ENCODE measurements at places on chromosomes 4 and X.
A peak's percentile ranks its signal among the peaks of the same experiment; 100 is the strongest.

- DNase-seq: no peak
Measured at GRCh38 chr4:62460329-62460728, 1260.2 kb downstream of the ADGRL3 start.

DNA sequence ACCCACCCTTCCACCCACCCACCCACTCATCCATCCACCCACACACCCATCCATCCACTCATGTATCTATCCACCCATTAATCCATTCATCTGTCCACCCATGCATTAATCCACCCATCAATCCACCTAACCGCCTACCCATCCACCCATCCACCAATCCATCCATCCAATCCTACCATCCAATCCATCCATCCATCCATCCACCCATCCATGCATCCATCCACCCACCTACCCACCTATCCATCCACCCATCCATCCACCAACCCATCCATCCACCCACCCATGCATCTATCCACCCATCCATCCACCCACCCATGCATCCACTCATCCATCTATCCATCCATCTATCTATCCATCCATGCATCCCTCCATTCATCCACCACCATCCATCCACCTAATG is 34.8 kb upstream of the AFAP1 start:
- no peak for DNase-seq

GRCh38 chr4:174933083-174933482 is 14.9 kb downstream of the ADAM29 start:
- DNase-seq: no peak

GRCh38 chrX:155056877-155057792 is 13.8 kb downstream of the CMC4 start:
- peak; percentile 47 for DNase-seq

- no peak for DNase-seq
Measured at GRCh38 chr4:140330311-140330900, 43.0 kb upstream of the SCOC start.

- DNase-seq: no peak
Measured at GRCh38 chr4:1192091-1192492, 19.7 kb upstream of the SPON2 start.

- DNase-seq: peak; percentile 39
Measured at GRCh38 chrX:41759817-41760216, 35.8 kb downstream of the GPR82 start.

DNA sequence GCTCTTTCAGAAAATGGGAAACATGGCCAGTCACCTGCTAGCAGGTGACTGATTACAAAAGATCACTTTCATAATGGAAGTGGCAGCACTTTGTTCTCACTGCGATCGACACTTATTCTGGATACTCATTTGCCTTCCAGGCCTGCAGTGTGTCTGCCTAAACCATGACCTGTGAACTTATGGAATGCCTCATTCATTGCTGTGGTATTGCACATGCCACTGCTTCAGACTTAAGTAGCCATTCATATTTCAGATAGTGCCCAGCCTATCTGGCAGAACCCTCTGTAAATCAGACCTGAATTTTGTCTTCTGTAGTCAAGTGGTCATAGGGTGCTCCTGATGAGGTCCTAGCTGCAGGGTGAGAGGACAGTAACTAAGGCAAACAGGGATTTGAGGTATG is 23.3 kb upstream of the MGST2 start:
- DNase-seq: no peak

- DNase-seq: no peak
Measured at GRCh38 chrX:43000121-43000520, 222.2 kb upstream of the PPP1R2C start.

DNA sequence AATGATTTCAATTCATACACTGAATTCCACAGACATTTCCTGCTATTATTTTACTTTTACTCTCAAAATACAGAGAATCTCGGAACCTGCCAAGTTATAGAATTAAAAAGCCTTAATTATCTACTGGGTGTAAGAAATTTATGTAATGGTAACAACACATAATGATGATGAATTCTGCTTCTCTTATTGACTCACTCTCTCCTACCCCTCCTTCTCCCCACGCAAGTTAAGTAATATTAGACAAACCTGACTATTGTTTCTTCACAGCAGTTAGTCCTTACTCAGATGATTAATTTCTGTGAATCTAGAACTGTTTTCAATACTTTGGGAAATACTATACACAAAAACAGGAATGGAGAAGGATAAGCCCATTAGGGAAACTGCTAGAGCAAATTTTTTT is 762.0 kb downstream of the CCSER1 start:
- DNase-seq: no peak

DNA sequence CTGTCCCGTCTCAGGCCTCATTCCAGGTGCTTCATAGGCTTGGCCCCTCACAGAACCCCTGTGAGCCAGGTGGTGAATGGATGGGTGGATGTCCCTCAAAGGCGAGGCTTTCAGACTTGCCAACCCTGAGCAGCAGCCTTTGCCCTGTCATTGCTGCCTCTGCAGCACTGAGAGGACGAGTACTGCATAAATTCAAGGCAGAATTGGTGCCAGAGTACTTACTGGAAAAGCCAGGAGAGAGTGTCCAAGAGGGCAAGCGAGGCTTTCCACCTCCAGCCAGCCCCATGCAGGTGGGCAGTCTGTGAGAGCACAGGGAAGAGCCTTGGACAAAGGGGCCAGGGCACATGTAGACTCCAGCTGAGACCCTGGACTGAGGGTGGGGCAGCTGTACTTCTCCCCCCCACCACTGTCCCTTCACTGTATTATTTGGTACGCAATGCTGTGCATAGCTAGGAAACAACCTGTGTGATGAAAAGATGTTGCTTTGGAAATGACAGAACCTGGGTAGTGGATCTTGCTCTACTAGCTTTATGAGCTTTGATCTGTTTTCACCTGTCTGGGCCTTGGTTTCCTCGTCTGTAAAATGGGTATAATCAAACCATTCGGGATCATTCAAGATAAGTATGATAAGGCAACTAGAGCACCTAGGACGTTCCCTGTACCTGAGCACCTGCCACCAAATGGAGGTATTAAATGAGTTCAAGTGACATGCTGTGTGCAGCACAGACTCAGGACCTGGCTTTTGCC is 224.9 kb upstream of the PSAPL1 start:
- DNase-seq: no peak

DNA sequence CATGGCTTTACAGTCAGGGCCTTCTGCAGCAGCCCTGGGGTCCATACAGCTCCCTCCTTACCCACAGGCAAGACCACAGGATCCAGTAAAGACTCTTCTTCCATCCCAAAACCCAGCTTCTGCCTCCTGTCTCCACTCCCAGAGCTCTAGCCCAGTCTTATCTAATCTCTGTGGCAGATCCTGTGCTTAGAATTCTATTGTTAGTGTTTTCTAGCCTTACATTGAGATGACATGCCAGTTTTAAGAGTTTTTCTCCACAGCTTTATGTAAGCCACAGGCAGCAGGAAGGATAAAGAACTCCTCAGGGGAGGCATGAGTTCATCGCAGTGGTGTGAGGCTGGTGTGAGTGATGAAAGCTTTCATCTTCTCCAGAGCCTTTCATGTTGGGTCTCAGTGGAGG is 129.1 kb downstream of the RCHY1 start:
- DNase-seq: no peak

DNA sequence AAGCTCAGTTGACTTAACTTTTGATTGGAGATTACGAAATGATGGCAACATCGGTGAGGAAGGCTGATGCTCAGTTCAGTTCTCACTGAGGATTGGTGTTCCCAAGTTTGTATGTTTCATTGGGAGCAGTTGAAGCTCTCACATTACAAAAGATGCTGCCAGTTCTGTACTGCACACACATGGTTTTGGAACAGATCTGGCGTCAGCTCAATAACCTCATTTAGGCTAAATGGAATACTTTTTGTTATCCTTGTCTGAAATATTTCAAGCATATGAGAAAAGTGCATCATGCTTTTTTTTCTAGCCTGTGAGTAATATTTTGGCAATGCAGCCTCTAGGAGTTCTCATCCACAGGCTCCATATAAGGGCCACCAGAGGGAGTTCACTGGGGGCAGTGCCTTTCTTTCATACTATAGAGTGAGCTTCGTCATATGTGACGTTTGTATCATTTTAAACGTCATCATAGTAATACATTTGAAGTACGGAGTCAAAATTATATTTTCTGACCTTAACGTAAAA is 4.1 kb downstream of the ENPEP start:
- no peak for DNase-seq

- no peak for DNase-seq
Measured at GRCh38 chr4:56323327-56323726, 64.0 kb downstream of the AASDH start.

- peak; percentile 18 for DNase-seq
Measured at GRCh38 chrX:137052643-137053235, 18.9 kb upstream of the GPR101 start.

DNA sequence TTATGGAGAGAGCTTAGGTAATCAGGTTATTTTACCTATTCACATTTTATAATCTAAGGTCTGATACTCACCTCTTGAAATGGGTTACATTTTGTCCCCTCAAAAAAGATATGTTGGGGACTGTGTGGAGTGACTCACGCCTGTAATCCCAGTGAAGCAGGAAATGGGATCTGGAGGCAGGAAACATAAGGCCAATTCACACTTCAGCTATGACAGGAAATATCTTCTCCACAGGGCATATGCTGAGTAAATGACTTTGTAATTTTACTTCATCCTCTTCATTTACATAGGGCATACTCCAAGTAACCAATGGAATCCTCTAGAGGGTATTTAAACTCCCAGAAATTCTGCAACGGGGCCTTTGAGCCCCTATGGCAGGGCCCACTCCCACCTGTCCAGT is 54.8 kb upstream of the ZMAT1 start:
- DNase-seq: no peak

- no peak for DNase-seq
Measured at GRCh38 chr4:150345207-150345744, 236.7 kb upstream of the MAB21L2 start.

DNA sequence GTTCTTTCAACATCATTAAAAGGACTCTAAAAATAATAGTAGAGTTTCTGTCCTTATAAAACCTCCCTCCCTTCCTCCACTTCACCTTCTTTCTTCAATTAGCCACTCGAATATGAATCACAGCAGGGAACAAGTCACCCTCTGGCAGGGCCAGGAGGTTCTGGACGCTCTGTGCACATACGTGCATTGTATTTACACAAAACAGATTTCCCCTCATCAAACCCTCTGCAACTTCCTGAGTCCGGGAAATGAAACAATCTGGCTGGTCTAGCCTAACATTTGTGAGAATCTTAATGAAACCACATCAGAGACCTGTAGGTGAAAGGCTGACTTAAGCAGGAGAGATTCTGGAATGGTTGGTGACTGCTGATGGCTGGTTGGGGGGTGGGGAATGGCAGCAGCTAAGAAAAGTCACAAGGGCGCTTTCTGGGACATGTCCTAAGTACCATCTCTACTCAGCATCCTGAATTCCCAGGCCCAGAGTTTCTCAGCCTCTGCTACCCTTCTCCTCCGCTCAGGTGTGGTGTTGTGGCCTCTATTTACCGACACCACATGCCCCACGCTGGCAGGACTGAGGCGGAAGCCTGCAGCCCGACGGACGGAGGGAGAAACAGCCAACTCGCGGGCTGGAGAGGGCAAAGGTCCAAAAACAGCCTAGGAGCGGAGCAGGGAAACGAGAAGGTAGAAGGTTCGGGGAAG is 1.0 kb downstream of the ZDHHC9 start:
- no peak for DNase-seq

- DNase-seq: no peak
Measured at GRCh38 chr4:169622566-169622965, 2.2 kb downstream of the CLCN3 start.

DNA sequence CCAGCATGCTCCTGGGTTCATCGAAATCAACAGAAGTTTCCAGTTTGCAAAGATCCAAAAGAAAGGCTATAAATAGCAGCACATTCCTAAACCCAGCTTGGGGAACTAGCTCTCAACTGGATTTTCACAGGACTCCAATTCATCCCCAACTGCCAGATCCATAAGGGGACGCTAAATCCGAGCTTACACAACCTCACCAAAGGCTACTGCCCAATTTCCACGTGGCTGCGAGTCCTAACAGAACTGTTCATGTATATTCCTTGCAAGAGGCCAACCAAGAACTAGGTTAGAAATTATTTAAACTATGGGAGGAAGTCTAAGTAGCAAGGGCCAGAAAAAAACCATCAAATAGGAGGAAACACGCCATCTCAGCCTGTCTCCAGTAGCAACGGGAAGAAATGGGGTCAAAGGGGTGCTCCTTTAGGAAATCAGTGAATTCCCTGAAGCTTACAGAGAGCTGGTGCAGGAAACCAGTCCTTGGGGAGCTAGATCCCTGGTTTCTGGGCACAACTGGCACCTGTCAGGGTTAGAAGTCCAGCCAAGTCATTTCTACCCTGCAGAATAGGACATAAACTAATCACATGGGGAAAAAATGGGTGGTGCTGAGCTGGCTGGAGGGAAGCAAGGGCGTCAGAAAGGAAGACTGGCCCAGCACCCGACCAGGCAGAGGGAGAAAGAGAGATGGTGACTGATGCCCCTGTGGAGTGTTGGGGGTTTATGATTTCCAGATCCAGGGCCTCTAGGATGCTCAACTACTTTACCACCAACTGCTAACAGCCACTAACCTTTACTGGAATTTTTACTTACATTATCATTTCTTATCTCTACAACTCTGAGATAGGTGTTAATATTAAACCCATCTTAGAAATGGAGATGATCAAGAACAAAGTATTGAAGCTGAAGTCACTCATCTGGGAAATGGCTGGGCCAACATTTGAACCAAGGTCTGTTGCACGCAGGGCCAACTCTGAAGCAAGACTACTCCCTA is 20.5 kb downstream of the RELL1 start:
- no peak for DNase-seq

DNA sequence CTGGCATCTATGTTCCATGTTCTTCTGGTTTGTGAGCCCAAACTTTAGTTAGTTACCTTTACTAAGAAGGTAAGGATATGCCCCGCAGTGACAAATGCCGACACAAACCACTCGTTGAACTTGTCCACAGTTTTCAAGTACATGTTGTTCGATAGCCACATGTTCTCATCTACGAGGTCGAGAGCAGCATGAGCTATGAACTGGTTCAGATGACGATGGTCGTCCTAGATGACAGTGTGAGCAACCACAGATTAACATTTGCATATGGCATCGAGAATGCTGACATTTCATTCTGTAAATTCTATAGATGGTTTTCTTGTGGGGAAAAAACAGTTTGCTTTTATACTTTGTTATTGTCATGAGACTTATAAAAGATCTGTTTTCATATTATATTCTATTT is 18.0 kb downstream of the TRAPPC2 start:
- no peak for DNase-seq

Measured in GM13976 (cell line).